Body of pancreas (tissue), 4 donors: ENCODE measurements at places on chromosomes 3 and 15. TPM values are rescaled to one million over a fixed set of nuclear protein-coding genes. Genes with fewer than 3 reads are reported as not detected.

- no peak for DNase-seq
Observed at GRCh38 chr15:67103869-67104268, 38.5 kb downstream of the SMAD3 start.

FBN1 gene
- 12.7 TPM for total RNA-seq

- no peak for DNase-seq
Observed at GRCh38 chr3:58068122-58068809, 60.0 kb downstream of the FLNB start.

SERPINI2 gene
- 167 TPM for total RNA-seq

LEKR1 gene
- 1.3 TPM for total RNA-seq

DNA sequence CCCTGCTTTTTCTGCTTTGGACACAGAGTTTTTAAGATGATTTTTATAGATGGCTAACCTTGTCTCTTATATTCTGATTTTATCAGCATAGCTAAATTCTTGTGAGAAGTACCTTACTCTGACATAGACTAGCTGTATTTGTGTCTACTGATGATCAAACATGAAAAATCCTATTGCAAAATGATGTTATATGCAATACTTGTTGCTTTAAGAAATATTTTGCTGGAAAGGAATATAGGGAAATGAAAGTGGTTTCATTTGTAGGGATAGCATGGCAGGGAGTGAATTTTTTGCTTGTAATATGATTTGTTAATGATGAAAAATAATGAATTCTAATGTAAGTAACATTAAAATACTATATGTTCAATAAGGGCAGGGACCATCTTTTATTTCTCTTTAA lies 35.9 kb downstream of the CFAP91 start:
- no peak for DNase-seq

AADACL2 gene
- not detected for total RNA-seq

DNA sequence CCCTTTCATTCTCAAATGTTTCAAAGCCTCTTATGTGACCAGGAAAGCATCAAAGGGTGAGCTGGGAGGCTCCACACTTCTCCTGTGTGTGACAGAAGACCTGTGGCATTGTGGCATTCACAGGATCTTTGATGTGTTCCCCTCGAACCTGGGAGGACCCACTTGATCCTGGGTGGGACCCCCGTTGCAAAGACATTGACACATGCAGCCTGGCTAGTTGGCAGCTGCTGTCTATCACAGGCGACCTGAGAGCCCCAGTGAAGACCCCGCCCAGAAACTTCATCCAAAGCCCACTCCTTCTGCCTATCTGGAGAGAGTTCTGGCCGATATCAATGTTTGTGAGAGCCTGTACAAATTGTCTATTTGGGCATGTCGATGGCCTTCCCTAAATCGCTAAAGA lies 140.4 kb upstream of the ATP2B2 start:
- DNase-seq = no peak

- DNase-seq = peak; percentile 88
Observed at GRCh38 chr3:141105828-141106628, 54.9 kb downstream of the SPSB4 start.

CLDN11 gene
- total RNA-seq = 5.6 TPM

GRCh38 chr3:141372656-141373055 lies 4.4 kb downstream of the ZBTB38 start:
- no peak for DNase-seq

GRCh38 chr15:68821190-68821840 lies 620 bp upstream of the ANP32A start:
- DNase-seq = peak; percentile 35

DNA sequence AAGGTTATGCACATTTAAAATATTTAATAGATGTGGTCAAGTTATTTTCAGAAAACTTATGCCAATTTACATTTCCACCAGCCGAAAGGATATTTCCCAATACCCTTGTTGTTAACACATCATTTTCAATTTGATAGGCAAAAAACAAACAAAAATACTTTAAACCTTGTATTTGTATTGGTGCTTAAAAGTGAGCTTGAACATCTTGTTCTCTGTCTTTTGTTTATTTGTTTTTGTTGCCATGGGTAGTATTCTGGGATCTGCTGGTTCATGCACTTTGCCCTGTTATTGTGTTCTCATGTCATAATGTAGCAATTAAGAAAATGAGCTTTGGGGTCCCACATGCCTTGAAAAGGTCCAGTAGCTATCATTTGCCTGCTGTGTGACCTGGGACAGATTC lies 191.4 kb downstream of the LRTM1 start:
- DNase-seq = no peak

GRCh38 chr15:68793776-68794175 lies 26.9 kb downstream of the ANP32A start:
- DNase-seq = no peak

ARHGEF26 gene
- 16.9 TPM for total RNA-seq

DNA sequence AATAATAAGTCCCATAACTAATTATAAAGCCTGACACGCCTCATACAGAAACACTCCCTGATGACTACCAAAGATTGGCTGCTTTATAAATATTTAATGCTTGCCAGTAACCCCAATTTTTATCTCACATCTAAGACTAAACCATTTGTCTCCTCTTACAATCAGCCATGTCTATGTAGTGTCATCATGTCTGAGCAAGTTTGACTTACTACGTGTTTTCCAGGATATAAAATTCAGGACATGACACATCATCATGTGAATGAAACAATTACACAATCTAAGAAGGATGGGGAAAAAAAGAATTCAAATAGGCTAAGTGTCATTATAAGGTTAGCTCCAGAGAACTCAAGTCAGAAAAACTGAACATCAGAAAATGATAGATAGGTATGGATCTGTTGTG lies 208.7 kb downstream of the MECOM start:
- DNase-seq = no peak

- no peak for DNase-seq
Observed at GRCh38 chr15:39622660-39623516, 42.0 kb downstream of the THBS1 start.

DNA sequence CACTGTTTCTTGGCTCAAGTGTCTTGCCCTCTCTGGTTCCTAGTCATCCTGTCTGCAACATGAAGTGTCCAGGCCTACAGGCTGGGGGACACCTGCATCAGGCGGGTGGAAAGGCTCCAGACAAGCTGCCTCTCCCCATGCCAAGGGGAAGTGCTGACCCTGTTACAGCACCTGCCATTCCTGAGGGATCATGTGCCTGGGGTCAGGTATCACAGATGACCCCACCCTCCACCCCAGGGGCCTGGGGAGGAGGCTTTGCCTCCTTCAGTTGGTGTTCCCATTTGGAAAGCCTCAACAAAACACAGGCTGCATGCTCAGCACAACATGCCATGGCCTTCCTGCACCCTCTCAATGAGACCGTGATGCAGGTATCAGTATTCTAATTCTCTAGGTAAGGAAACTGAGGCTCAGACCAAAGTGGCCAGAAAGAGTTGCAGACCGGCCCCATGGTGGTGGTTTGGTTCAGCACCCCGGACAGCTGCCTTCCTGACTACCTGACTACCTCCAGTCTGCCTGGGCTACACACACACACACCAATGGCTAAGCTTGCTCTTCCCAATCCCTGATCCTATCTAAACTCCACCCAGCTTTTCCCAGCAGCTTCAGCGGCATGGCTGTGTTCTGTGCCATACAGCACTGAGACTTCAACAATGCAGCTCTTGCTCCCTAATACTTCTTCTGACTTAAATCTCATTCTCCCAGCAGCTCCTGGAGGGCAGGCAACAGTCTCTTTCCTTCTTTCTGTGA lies 69.7 kb upstream of the LINGO1 start:
- DNase-seq = peak; percentile 17

- no peak for DNase-seq
Observed at GRCh38 chr3:117479095-117479494, 769.5 kb downstream of the TUSC7 start.

TGM5 gene
- total RNA-seq = not detected

CHCHD4 gene
- total RNA-seq = 7.0 TPM

MESP1 gene
- total RNA-seq = 4.3 TPM

GRCh38 chr3:70856414-70857162 lies 544.1 kb upstream of the MDFIC2 start:
- no peak for DNase-seq

DNA sequence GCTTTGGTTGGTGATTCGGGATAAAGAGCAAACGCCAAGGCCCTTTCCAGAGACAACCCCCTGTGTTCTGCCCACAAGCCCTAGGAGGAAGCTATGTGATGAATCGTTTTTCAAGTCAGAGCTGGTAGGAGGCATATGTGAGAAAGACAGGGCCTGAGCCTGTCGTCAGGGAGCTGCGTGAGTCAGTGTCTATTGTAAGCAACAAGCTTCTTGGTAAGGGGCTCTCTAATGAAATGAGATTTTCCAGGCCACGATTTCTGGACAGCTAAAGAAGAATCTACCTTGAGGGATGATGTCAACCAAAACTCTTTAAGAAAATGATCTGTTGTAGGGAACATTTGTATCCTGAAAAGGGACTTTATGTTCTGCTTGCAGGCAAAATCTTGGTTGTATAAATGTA lies 318.9 kb upstream of the IL12A start:
- DNase-seq = no peak

DNA sequence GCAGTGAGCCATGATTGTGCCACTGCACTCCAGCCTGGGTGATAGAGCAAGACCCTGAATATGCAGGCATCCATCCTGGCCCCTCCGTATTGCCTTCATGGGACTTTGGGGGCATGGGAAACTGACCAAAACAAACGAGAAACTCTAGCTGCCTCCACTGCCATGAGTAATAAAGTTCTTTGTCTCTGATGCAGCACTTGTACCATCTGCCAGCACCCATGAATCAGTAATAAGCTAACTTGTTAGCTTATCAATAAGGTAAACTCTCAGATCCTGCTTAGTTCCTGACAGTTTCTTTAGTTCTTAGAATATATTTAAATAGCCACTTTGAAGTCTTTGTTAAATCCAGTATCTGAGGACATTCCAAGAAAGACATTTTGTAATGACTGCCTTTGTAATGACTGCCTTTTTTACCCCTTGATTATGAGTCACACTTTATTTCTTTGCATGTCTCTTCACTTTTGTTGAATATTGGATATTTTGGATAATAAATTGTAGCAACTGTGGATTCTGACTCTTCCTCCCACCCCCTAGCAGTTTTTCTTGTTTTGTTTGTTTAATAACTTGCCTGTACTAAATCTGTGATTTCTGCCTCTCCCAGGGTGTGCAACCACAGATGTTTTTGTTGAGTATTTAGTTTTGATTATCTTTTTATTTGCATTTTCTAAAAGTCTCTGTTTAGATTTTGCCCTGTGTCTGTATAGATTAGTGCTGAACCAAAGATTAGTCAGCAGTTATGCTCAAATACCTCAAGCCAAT lies 136.9 kb downstream of the HCN4 start:
- no peak for DNase-seq

GPR27 gene
- 0.33 TPM for total RNA-seq

DNA sequence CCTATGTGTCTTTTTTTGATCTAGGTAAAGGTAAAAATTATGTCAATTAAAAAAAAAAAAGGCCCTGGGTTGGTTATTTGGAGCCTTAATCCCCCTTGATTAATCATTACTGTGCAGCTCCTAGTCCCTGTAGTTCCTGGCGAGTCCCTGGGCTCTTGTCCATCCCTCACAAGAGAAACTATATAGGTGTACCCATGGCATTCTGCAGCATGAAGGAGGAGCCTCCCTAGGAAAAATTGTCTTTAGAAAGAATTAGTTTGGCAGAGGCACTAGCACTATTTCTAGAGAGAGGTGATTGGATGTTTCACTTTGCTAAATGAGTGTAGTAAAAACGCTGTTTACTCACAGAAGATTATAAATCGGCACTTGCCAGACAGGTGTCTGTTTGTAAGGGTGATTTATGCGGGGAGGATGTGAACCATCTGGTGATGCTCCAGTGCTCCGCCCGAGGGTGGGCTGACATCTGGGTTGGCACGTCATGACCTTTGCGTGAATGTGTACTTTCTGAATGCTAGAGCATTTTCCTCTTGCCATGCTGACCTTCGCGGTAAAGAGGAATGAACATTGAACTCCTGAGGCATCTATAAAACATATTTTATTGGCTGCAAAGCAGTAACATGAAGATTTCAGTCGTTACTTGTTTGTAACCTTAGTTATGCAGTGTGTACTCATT lies 12.6 kb downstream of the PLCL2 start:
- DNase-seq = peak; percentile 40

CSPG4 gene
- 13.8 TPM for total RNA-seq

DNA sequence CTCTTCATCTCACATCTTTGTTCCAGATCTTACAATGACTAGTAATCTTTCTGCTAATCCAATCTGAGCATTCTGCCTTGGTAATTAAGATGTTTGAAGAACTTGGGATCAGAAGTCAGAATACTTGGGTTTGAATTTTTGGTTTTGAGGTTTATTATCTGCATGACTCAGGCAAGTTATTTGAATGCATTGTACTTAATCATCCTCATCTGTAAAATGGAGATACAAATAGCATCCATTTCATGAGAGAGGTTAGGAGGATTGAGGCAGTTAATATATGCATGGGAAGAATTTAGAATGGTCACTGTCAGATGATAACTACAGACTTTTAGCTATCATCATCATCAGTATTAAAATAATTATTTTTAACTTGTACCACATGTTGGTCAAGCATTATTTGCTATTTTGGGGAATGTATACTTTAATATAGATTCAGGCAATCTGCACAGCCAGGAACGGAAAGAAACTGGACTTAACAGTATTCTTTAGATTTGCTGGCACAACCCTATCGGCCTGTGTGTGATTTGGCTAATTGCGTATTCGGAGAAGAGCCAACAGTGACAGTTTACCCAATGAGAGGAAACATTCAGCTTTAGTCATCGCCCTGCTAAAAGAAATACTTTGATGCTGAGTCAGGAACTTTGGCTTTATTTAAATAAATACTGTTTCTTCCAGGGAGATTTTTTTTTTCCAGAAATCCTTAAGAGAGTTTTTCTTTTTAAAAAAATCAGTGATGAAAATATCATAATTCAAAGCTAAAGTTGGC lies 600.0 kb downstream of the ROBO1 start:
- no peak for DNase-seq

DNA sequence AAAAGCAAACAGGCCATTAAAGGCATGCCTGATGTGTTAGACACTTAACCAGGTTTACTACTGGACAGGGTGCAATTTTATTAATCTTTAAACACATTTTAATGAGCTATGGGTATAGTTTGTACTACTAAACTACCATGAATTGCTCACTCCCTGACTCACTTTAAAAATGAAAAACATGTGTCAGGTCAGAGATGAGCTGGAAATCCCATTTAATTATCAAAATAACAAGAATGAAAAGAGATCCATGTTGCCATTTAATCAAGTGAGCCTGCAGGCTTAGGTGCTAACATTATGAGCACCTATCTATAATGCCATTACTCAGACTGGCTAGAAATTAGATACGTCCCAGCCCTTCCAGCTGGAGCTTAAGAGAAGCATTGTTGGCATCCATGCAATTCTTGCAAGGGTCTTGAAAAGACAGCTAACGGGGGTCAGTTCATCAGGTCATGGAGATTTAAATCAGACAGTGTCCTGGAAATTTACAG lies 224.4 kb downstream of the THRB start:
- DNase-seq = no peak

- peak; percentile 40 for DNase-seq
Observed at GRCh38 chr3:160395297-160395696, 3.7 kb downstream of the IFT80 start.

GRCh38 chr15:24039683-24040082 lies 352.6 kb upstream of the NDN start:
- no peak for DNase-seq
